ENCODE measurements at places on chromosomes 5 and 9.

GRCh38 chr5:104800440-104801048 is 1238.0 kb upstream of the NUDT12 start:
- no peak for DNase-seq

- DNase-seq: no peak
Measured at GRCh38 chr5:137470111-137470920, 28.8 kb downstream of the SPOCK1 start.

DNA sequence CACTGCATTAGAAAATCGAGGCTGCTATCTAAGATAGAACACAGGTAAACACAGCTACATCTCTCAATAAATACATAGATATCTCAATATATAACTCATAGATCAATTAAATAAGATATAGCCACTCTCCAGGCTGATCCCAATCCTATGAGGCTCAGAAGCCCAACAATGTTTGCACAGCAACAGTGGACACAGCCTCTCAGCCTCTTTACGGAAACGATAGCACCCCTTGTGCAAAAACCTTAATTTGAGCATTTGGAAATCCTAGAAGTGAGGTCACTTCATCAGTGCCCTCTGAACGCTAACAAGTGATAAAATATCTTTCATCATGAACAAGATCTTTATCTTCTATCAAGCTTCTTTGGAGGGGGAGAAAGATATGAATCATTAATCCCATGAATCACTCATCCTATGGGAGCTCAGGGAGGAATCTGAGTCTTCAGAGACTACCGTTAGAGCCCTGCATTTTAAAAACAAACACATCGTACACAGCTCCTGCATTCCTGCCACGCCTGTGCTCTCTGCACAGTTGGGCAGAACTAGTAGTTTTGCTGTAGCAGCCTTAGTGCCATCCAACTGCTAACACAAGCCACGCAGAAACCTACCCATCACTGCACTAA is 71.4 kb downstream of the MED27 start:
- no peak for DNase-seq

DNA sequence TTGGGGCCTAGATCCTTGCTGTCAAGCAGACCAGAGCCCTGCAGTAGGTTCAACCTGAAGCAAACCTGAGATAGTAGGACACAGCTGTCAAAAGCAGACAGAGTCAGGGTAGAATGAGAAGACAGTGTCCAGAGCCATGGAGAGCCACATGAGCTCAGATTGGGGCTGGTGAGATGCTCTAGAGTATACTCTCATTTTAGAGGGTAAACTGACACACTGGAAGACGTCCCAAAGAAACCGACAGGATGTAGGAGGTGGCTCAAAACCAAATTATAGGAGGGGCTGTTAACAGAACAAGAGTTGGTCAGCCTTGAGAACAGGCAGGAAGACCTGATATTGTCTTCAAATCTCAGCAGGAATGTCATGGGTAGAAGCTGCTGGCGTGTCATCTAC is 11.5 kb downstream of the CCDC69 start:
- DNase-seq: no peak

DNA sequence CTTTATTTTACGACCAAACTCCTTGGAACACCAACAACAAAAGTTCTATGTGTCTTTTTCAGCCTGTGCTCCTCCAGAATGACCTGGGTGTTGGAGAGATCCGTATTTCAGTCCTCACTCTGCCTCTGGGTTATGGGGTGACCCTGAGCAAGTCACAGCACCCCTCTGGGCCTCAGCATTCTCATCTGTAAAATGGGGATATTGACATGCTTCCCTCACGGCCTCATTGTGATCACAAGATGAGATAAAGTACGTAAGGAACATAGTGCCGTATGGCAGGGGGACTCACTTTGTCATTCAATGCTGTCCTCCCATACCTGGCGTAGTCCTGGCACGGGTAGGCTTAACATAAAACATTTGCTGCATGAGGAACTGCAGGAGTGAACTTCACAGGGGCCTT is 123.0 kb upstream of the HAND1 start:
- DNase-seq: no peak

DNA sequence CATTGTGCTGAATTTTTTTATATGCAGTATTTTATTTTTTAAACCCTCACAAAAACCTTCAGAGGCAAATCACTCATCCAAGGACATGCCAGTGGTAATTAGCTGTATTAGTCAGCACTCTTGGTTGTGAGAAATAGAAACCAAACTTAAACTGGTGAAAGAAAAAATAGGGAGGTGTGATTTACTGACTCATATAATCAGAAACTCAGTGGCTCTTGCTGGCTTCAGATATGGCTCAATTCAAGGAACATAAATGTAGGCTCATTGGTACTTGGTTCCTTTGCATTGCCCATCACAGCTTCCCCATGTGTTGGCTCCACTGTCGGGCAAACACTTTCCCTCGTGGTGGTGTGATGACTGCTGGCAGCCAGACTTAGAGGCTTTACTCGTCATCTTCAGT is 497.2 kb downstream of the MAT2B start:
- DNase-seq: no peak
